DMS 273 treated with DMSO at 0.1 percent for 48 hours (cell line): ENCODE measurements at places on chromosomes 5 and 9.

- DNase-seq, result no peak
Measured at GRCh38 chr9:78697618-78698017, 400.7 kb downstream of the PSAT1 start.

GRCh38 chr5:160084144-160084543, 35.1 kb downstream of the PWWP2A start:
- no peak for DNase-seq

- peak; percentile 40 for DNase-seq
Measured at GRCh38 chr5:173720286-173720952, 104.0 kb upstream of the BOD1 start.

GRCh38 chr5:75337366-75338021, 474 bp downstream of the HMGCR start:
- DNase-seq, result no peak

- no peak for DNase-seq
Measured at GRCh38 chr5:163772241-163772640, 266.8 kb downstream of the MAT2B start.

DNA sequence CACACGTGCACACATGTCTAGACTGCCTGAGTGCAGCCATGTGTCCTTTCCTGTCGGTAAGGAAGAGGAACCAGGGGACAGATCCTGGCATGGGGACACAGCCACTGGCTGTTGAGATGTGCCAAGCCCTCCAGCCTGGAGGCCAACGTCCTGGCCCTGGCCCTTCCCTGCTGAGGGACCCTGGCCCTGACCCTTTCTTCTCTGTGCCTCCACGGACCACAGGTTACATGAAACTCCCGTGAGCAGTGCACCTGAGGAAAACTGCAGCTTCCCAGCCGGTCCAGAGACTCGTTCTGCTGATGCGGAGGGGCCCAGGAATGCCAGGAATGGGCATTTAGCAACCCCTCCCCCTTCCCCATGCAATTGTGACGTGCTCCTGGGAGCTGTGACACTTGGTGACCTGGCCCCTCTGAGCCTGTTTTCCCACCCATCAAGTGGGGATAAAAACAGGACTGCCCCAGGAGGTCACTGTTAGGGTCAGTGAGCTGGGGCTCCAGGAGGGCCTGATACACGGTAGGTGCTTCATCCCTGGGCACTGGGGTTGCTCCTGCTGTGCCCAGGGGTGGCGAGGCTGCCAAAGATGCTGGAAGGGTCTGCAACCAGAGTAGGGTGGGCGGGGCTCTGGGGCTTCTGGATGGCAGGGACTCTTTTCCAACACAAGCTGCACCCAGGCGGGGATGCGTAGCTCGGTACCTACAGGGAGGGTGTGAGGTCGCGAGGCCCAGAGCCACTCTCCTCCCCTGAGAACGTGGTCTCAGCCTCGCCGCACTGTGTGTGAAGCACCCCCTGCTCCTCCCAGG, 151.5 kb downstream of the C9orf50 start:
- DNase-seq, result no peak

DNA sequence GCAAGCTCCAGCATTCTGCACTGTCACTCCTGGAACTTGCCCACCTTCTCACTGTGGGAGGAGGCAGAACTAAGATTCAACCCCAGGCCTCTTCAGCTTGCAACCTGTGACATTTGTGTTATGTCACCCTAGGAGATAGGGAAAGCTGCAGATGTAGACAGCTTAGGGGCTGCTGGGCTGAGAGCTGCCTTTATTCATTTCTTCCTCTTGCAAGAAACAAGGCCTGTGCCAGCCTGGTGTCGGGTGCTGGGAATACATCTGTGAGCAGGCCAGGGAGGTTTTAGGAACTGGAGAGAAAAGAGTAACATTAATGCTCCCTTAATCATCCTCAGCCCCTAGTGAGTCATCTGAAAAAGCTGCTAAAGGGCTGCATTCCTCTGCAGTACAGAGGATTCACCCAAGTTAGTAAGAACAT, 101.8 kb downstream of the FGF18 start:
- no peak for DNase-seq

DNA sequence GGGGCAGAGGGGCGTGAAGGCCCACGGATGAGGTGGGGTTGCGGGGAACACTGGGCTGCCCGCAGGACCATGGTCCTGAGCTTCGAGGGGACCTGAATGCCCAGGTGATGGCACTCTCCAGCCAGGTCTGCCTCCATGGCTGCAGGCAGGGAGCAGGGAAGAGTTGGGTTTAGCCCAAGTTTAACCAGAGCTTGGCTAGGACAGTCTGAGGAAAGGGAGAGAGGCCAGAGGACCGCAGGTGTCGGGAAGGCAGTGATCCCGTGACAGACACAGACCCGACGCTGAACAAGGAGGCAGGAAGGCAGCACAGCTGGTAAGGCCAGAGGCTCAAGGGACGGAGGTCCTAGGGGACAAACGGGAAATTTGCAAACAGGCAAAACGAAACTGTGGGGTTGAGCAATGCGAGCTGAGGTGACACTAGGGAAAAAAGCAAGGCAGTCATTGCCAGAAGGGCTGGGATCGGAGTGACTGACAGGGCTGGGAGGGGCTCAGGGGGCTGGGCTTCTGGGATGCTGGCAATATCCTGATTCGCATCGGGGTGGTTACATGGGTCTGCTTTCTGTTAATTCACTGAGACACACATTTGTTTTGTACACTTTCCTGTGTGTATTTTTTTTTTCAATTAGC, 25.0 kb downstream of the ARPC5L start:
- no peak for DNase-seq
